ENCODE measurements at places on chromosomes 1 and 21.

- H3K4me3 ChIP-seq, result no peak overlapping the region
- H3K36me3 ChIP-seq, result peaks cover 11% of the 10 kb centered on the region
These were observed 2.2 kb downstream of the CREG1 start for GRCh38 chr1:167551362-167551761.

GRCh38 chr1:150061632-150062101 is 5.9 kb upstream of the VPS45 start:
- H3K27ac ChIP-seq, result no peak overlapping the region
- H3K27me3 ChIP-seq, result no peaks in the 10 kb centered on the region
- peaks cover 7% of the 10 kb centered on the region for H3K4me1 ChIP-seq
- H3K36me3 ChIP-seq, result no peaks in the 10 kb centered on the region

DNA sequence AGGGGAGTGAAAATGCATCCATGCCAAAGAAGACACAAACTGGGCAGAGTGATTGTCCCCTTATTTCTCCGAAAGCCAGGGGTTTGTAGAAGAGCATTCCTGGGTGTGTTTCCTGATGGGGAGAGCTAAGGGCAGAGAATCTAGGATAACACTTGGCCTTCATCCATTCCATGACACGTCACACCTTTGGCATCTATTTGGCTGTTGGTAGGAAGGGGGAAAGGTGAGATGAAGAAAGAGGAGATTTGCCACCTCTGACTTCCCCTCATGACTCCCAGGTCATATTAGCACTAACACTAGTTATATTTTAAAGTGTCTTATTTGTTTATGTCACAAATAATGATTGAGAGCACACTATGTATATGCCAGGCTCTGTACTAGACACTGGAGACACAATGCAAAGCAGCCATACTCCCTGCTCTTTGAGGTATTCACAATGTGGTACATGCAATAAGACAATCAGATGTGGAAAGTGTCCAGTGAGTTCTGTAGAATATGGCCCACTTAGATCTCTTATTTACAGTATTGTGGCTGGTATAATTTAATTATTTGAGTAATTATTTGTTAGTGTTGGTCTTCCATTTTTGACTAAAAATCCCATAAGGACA is 54.5 kb upstream of the GADD45A start:
- no peak overlapping the region for H3K4me3 ChIP-seq
- H3K4me1 ChIP-seq, result no peaks in the 10 kb centered on the region
- H3K36me3 ChIP-seq, result no peaks in the 10 kb centered on the region
- DNase-seq, result no peak
- no peaks in the 10 kb centered on the region for H3K27me3 ChIP-seq
- no peak overlapping the region for H3K27ac ChIP-seq

DNA sequence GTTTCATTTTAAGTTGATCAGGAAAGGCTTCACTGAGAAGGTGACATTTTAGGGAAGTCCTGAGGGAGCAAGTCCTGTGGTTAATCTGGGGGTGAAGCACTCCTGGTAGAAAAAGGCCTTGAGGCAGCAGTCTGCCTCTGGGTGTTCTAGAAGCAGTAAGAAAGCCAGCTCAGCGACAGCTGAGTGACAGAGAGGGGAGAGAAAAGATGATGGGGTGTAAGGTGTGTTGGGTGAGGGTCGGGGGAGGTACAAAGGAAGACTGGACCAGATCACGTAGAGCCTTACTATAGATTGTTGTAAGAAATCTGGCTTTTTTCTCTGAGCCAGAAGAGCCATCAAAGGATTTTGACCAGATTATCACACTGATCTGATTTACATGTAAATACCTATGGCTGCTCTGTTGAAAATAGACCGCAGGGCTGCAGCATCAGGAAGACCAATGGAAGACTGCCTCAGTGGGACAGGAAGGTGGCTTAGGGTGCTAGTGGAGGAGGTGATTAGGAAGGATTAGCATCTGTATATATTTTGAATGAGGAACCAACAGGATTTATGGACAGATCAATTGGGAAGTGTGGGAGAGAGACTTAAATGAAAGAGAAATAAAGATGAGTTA is 131.2 kb downstream of the CDC7 start:
- no peak overlapping the region for H3K4me3 ChIP-seq
- no peak for DNase-seq
- H3K27ac ChIP-seq, result peak overlapping the region; percentile 77
- H3K4me1 ChIP-seq, result peaks cover 21% of the 10 kb centered on the region
- H3K36me3 ChIP-seq, result no peaks in the 10 kb centered on the region

DNA sequence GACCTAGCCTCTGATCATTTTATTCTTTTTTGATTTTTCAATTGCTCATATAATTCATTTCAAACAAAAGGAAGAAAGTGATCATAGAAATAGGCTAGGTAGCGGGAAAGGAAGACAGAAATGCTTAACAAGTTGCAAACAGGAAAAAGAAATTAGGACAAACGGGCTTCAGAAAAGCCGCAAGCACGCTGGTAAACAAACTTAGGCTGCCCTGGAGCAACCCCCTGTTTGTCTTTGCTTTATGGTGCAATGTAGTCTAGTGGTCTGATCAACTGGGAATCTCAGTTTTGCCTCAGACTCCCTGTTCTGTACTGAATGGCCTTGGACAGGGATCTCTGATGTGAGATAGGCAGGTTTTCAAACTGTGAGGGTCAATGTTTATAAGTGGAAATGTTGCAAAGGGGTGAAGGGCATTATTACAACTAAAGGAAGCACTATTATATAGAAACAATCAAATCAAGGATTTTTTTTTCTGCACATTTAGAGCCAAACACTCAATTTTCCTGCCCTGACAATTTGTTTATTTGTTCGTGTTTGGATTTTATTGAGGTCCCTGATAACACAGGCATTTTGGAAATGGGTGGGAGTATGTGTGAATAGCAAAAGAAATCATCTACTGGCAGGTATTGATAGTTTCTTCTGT is 146.8 kb upstream of the NRIP1 start:
- DNase-seq, result no peak
- no peaks in the 10 kb centered on the region for H3K27me3 ChIP-seq
- H3K36me3 ChIP-seq, result no peaks in the 10 kb centered on the region
- no peak overlapping the region for H3K27ac ChIP-seq

- no peaks in the 10 kb centered on the region for H3K27me3 ChIP-seq
- H3K36me3 ChIP-seq, result no peaks in the 10 kb centered on the region
- no peak overlapping the region for H3K4me3 ChIP-seq
- H3K4me1 ChIP-seq, result peaks cover 32% of the 10 kb centered on the region
- H3K27ac ChIP-seq, result no peak overlapping the region
These were observed 17.9 kb downstream of the PLXNA2 start for GRCh38 chr1:208225954-208226937.

DNA sequence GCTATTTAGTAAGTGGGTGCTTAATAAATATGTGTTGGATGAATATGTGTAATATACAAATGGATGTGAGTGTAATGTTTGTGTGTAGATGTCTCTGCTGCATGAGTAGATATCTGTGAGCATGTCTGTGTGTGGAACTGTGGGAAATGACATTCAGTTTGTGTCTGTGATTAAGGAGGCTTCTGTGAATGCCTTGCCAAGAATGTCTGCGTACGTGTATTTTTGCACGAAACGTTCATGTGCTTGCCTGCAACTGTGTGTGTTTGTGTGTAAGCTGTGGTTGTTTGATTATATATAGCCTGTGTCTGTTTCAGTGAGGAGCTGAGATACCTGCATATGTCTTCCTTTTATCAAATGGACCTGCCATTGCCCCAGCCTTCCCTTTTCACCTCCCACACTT is 13.8 kb downstream of the DMBX1 start:
- H3K4me3 ChIP-seq, result no peak overlapping the region
- no peak for DNase-seq
- H3K4me1 ChIP-seq, result peaks cover 16% of the 10 kb centered on the region
- H3K36me3 ChIP-seq, result no peaks in the 10 kb centered on the region
- no peak overlapping the region for H3K27ac ChIP-seq

DNA sequence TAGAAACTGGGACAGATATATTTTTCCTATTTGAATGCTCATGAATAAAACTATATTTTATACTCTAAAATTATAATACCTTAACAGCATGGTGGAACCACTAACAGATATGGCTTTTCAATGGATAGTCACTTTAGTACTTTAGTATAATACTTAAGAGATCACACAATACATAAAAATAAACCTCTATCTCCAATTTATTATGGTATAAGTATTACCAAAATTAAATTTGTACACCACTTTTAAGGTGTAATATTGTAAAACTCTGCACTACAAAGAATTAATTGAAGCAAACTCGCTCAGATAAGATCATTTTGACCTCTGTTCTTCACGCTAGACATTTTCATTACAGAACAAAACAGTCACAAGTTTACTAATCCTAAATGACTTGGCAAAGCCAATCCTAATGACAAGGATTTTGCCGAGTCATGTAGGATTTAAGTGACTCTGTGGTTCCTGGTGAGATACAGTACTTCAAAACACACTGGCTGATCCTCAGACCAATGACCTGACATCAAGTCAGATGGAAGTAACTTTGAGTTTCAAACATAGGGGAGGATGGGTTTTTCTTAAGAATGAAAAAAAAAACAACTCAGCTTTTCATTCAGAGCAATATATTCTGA is 200.6 kb downstream of the SMYD3 start:
- DNase-seq, result no peak
- peaks cover 6% of the 10 kb centered on the region for H3K4me1 ChIP-seq
- no peaks in the 10 kb centered on the region for H3K27me3 ChIP-seq
- H3K27ac ChIP-seq, result peak overlapping the region; percentile 11

DNA sequence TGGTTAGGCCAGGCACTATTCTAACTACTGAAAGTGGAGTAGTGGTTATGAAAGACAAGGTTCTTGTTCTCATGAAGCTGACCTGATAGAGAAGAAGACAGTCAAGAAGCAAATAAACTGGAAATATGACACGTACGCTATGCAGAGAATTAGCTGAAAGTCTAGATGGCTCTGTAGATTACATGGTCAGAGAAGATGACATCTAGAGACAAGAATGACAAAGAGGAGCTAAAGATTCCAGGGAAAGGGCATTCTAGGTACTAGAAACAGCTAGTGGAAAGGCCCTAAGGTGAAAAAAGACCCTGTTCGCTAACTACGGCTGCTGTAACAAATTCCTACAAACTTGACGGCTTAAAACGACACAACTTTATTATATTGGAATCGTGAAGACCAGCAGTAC is 68.0 kb upstream of the NRIP1 start:
- H3K4me3 ChIP-seq, result no peak overlapping the region
- H3K36me3 ChIP-seq, result no peaks in the 10 kb centered on the region
- no peak for DNase-seq

DNA sequence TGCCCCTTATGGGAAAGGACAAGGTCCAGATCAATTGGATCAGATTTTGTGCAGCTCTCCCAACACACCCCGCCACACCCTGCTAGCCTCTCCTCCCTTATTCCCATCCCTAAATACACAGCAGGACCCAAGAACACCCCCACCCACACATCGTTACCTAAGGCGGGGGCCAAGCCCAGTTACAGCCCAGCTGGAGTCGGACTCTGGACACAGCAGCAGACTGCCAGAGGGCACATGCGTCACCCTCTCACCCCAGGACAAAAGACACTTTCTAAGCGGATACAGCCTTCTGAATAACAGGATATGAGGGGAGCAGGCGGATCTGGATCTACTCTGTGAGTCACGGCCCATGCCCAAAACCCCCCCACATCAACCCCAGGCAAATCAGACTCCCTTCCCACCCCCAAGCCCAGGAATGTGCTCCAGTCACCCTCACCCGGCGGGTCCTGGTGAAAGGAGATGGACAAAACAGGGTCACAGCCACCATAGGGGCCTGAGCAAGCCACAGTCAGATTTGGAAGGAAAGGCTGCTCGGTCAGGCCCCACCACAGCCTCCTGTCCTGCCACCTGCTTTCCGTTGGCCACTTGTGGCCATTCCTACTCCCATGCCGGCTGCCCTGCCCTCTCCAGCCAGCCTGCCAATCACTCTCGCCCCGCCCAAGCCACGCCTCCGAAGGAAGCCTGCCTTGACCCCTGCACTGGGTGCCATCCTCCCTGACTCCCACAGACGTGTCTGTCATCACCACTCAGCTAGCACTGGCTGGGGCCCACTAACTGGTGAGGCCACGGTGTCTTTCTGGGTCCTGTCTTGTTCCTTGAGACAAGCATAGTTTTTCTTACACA is 4.0 kb downstream of the S100A16 start:
- H3K4me1 ChIP-seq, result peaks cover 64% of the 10 kb centered on the region
- DNase-seq, result peak; percentile 84
- peak overlapping the region; percentile 29 for H3K4me3 ChIP-seq

DNA sequence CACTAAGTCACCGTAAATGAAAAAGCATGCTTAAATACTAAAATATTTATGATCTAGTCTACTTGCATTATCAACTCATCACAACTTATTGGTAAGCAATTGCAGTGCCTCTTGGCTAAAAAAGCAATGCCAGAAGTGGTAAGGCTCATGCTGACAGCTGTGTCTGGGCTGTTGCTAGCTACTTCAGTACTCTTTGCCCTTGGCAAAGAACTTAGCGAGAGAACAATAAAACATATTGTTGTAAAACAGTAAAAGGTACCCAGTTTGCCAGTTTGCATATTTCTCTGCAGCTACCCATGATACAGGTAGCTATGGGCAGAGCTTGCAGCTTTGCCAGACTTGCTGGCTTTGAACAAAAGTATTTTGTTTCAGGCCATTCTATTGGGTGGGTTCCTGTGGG is 73.1 kb downstream of the ATP6V1G3 start:
- no peaks in the 10 kb centered on the region for H3K36me3 ChIP-seq
- H3K4me1 ChIP-seq, result no peaks in the 10 kb centered on the region
- DNase-seq, result no peak

DNA sequence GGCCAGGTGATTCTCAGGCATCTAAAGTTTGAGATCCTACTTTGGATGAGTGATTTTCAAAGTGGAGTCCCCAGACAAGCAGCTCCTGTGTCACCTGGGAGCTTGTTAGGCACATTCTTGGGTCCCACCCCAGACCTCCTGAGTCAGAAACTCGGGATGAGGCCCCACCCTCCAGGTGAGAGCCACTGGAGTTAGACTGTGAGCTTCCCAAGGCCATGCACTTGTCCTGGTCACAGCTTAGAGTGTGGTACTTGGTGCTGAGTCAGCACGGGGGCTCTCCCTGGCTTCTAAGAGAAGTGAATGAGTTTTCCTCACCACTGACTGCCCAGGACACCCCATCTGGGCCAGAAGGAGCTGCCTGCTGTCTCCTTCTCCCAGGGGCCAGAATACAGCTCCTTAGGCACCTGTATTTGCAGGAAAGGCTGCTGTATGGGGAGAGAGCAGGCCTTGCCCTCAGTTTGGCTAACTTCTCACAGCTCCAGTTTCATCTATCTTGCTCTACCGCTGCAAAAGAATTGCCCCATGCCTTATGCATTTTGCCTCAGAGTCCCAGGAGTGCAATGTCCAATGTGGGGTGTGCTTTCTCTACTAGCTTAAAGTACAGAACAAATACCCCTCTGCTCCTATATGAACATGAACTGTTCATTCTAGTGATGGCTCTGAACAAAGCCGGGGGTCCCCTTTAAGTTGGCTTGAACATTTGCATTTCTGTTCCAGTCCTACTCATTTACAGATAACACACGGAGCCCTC is 98.1 kb downstream of the PSMG1 start:
- H3K36me3 ChIP-seq, result peaks cover 3% of the 10 kb centered on the region
- H3K27me3 ChIP-seq, result no peaks in the 10 kb centered on the region
- peaks cover 16% of the 10 kb centered on the region for H3K4me1 ChIP-seq
- H3K27ac ChIP-seq, result no peak overlapping the region
- no peak overlapping the region for H3K4me3 ChIP-seq
